ENCODE measurements at places on chromosomes 1 and 21.

DNA sequence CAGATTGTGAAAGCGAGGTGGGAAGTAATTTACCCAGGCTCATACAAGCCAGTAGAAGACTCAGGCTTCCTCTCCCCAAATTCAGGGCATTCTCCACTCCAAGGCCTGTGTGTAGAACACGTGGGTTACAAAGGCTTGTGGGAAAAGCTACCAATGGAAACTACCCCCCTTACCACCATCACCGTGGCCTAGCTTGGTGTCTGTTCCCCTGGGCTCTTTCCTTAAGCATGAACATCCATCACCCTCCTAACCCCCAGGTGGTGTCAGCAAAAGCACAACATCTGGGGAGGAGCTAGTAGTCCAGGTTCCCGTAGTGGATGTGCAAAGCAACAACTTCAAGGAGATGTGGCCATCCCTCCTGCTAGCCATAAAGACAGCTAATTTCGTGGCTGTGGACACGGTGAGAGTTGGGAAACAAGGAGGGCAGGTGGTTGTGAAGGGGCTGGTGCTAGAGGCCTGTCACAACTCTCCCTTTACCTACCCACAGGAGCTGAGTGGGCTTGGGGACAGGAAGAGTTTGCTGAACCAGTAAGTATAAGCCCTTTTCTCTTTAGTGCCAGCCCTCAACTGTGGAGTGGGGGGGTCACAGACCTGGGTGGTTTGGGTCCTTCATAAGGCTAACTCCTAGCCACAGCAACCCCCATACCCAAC lies 701 bp upstream of the MUTYH start:
- DNase-seq: no peak

DNA sequence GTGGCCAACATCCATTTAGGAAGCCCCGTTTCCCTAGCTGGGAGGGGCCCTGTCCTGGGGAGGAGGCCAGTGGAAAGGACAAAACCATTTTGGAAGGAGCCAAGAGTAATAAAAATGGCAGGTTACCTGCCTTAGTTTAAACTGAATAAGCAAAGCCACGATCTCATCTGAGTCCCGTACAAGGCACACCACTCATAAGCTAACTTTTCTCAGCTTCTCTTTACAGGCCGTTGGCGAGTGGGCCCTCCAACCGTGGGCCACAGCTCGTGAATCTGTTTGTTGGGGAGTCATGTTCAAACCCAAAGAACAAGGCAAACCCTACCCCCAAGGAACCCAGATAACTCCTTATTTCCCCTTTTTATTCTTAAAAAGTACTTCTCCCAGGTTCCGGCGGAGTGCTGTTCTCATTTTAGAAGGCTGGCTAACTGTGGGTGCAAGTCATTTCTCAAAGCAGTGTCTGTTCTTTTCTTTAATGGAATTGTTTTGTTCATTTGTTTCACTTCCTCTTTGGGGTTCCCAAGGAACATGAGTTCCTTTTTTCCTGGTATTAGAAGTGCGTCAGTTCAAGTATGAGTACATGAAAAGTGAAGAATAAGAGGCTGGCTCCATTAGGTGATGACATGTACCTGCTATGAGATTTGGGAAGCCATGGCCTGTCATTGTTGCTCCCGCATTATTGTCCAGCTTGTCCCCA lies 89.0 kb downstream of the PSMG1 start:
- no peak for DNase-seq

GRCh38 chr1:236284291-236284721 lies 2.5 kb upstream of the ERO1B start:
- no peak for DNase-seq

- no peak for DNase-seq
These were observed 1.4 kb downstream of the USP25 start for GRCh38 chr21:15731243-15731613.

- no peak for DNase-seq
These were observed 136.7 kb downstream of the ADSS2 start for GRCh38 chr1:244314921-244315559.

GRCh38 chr1:162020150-162020549 lies 3.5 kb downstream of the OLFML2B start:
- no peak for DNase-seq

DNA sequence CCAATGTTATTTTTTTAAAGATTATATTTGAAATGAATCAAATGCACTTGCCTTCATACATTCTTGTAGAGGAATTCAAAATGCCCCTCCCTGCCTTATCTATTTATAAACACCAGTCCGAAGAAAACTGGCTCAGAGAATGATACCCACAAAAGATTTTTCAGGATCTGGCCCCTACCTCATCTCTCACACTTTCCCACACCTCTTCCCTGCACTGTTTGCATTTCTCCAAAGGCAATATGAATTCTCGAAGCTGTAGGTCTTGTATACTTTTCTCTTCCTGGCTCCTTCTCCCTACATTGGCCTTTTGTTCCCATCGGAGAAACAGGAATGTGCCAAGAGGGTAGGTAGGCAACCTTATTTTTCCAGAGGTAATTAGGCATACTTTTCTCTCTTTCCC lies 12.0 kb upstream of the CCDC190 start:
- DNase-seq: no peak

DNA sequence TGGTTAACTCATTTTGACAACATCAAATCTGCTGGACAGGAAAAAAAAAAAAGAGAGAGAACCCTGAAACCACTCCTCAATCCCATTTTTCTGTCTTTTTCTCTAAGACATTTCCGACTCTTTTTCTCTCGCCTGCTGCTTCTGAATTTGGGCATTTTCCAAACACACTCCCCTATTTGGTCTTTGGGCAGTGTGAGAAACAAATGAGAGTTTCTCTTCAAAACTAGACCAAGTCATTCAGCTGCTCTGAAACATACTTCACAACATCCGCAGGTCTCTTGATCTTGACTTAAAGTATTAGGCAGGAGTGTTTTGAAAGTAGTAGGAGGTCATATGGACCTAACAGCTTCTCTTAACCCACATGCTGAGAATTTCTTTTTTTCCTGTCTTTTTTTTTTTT lies 364.8 kb upstream of the ESRRG start:
- no peak for DNase-seq

GRCh38 chr21:30081506-30081905 lies 85.1 kb downstream of the CLDN17 start:
- no peak for DNase-seq

- no peak for DNase-seq
These were observed 14.6 kb upstream of the SPSB1 start for GRCh38 chr1:9278116-9278515.

GRCh38 chr1:65872301-65872700 lies 79.6 kb downstream of the PDE4B start:
- no peak for DNase-seq
